ENCODE measurements at places on chromosomes 16 and 17. TPM values are rescaled to one million over a fixed set of nuclear protein-coding genes. Genes with fewer than 3 reads are reported as not detected.

The ARHGAP44 gene
- 6.6 TPM for total RNA-seq

The SLFN14 gene
- not detected for total RNA-seq

The VWA3A gene
- total RNA-seq: 0.06 TPM

The MYCBPAP gene
- total RNA-seq: 0.44 TPM

The RHBDL1 gene
- 1.00 TPM for total RNA-seq

The MRM1 gene
- 2.8 TPM for total RNA-seq

- no peaks in the 10 kb centered on the region for H3K27me3 ChIP-seq
- H3K27ac ChIP-seq: no peak overlapping the region
- no peaks in the 10 kb centered on the region for H3K4me1 ChIP-seq
- no peak overlapping the region for H3K4me3 ChIP-seq
- DNase-seq: no peak
- H3K36me3 ChIP-seq: no peaks in the 10 kb centered on the region
These were observed 6.4 kb downstream of the CD300LB start for GRCh38 chr17:74524653-74525464.

GRCh38 chr16:12655537-12655936 is 148.2 kb downstream of the CPPED1 start:
- H3K4me1 ChIP-seq: no peaks in the 10 kb centered on the region
- DNase-seq: no peak
- no peaks in the 10 kb centered on the region for H3K27me3 ChIP-seq
- no peak overlapping the region for H3K27ac ChIP-seq
- H3K36me3 ChIP-seq: no peaks in the 10 kb centered on the region

- no peak overlapping the region for H3K4me3 ChIP-seq
- no peak for DNase-seq
- no peak overlapping the region for H3K27ac ChIP-seq
- no peaks in the 10 kb centered on the region for H3K36me3 ChIP-seq
- no peaks in the 10 kb centered on the region for H3K27me3 ChIP-seq
These were observed 2.2 kb downstream of the SP2 start for GRCh38 chr17:47898241-47898640.

DNA sequence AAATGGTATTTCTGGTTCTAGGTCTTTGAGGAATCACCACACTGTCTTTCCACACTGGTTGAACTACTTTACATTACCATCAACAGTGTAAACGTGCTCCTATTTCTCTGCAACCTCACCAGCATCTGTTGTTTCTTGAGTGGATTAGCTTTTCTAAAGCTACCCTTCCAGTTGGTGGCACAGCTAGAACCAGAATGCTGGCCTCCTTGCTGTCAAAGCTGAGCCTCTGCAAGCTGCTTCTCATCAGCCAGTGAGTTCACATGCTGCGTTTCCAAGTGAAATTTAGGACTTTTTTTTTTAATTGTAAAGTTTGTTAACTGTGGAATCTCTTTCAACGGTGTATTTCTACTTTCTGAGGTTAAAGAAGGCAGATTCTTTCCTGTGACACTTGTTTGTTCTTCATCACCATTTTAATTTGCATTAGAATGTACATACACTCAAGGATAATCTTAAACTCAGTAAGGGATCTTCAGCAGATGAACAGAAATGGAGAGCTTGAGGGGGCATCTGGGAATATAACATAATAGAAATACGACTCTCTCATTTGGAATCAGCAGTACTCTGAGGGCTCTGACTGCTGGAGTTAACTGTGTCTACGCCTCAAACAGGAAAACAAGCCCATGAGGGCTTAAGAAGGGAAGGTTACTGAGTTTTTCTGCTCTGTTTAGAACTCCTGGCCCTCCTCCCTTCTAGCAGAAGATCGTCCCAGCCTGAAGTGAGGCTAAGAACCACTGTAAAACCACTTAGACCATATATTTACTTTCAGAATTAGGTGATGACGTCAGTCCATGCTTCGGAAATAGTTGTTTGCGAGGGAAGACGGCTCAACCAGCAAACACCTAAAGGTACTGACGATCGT is 148.4 kb upstream of the FAM20A start:
- no peak for DNase-seq
- H3K4me3 ChIP-seq: no peak overlapping the region
- H3K4me1 ChIP-seq: no peaks in the 10 kb centered on the region
- H3K27me3 ChIP-seq: no peaks in the 10 kb centered on the region
- no peaks in the 10 kb centered on the region for H3K36me3 ChIP-seq

DNA sequence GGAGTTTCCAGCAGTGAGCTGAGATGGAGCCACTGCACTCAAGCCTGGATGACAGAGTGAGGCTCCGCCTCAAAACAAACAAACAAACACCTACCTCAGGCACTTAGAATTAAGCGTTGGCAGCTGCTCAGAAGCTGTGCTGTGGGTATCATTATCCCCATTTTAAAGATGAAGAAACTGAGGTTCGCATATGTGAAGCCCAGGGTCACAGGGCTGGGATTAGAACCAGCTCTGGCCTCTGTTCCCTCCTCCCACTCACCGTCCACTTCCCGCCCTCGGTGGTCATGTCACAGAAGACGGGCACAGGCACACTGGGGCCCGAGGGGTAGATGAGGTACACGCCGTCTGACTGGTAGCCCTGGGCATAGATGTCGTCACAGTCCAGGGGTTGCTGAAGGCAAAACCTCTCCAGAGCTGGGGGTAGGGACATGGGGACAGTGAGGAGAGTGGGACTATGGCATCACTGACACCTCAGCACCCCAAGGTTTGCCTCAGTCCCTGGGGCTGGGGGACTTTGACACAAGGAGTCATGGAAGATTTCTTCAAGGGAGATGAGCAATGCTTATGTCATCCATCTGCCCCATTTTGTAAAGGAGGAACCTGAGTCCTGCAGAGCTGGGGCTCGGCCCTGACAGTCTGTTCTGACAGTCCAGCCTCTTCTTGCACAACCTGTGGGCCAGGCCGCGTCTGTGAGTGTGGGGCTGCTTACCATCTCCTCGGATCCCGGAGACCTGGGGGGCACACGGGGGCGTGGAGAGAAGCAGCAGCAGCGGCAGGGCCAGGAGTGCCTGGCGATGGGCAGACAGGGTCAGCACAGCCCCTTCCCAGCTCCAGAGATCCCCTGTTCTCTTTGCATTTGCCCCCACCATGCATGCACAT is 700 bp downstream of the MFAP4 start:
- no peaks in the 10 kb centered on the region for H3K27me3 ChIP-seq
- no peak overlapping the region for H3K27ac ChIP-seq
- peaks cover 7% of the 10 kb centered on the region for H3K36me3 ChIP-seq
- H3K4me1 ChIP-seq: no peaks in the 10 kb centered on the region

DNA sequence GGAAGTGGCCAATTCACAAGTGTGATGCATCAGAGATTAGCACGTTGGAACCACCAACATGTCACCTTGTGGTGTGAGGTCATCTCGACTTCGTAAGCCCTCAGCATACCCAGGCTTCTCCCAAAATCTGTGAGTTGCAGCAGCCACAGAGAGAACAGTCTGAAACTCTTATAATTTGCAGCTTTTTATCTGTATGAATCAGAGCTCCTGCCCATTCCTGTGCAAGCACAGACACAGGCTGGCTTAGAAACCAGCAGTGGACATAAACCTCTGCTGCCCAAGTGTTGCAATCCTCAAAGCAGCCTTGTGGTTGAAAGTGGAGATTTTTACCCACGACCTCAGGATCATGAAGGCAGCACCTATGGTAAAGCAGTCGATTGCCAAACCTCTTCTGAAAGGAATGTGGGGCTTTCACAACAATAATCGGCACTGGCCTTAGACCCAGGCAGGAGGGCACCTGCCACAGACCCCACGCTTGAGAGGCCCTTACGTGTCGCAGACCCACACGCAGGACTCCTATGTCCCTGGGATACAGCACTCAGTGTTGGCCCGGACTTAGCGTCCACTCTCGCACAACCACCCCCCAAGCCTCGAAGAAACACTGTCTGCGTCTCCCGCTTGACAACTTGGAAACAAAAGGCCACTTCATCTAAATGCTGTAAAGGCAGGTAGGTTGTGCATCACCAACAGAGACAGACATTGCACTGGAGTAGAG is 24.5 kb upstream of the OSGIN1 start:
- DNase-seq: peak; percentile 19
- no peaks in the 10 kb centered on the region for H3K27me3 ChIP-seq
- H3K4me1 ChIP-seq: no peaks in the 10 kb centered on the region
- H3K4me3 ChIP-seq: no peak overlapping the region
- no peaks in the 10 kb centered on the region for H3K36me3 ChIP-seq
- no peak overlapping the region for H3K27ac ChIP-seq

DNA sequence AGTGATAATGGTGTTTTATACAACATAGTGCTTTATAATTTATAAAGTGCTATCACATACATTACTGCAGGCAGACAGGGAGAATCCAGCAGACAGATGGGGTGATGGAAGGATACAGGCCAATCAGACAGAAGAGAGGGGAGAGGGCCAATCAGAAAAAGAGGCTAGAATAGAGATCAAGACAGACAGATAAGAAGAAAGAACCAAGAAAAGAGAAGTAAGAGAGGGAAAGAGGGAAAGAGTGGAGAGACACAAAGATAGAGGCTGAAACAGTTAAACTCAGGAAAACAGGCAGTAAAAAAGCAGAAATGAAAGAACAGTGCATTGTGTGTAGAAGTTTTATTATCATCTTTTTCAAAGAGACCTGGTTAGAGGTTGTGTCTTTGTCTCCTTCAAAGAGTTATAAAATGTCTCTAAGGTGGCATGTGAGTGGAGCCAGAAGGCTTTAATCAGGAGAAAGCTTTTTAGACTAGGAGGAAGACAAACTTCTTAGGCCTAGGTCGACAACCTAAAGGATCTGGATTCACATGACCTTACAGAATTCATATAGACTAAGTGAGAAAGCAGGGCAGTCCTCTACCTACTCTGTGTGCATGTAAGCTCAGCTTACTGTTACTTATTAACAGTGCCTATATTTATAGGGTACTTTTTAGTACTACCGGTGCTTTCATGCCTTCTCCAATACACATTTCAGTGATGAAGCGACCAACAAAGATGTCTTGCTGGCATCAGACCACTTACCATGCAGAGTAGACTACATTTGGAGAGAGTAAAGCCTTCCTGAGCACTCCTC is 8.3 kb upstream of the CHD3 start:
- DNase-seq: no peak
- no peaks in the 10 kb centered on the region for H3K27me3 ChIP-seq
- no peak overlapping the region for H3K4me3 ChIP-seq
- H3K4me1 ChIP-seq: peaks cover 5% of the 10 kb centered on the region

DNA sequence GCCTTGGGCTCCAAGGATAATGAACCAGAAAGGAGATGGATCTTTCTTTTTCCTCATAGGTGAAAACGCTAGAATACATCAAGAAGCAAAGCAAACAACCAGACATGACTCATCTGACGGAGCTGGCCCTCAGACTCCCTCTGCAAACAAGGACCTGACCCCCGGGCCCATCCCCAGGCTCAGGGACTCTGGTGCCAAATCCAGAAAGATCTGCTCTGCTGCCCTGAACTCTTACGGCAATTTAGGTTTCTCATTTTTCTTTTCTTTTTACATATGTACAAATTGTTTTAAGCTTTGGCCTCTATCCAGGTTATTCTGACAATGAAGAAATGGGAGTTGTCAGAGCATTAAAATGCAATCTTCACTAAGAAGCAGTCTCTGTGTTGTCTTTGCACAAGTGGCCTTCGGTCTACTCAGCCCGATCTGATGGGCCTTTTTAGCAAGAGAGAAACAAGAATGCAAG is 17.7 kb downstream of the KNOP1 start:
- peak overlapping the region; percentile 84 for H3K27ac ChIP-seq
- H3K36me3 ChIP-seq: peaks cover 6% of the 10 kb centered on the region
- H3K27me3 ChIP-seq: no peaks in the 10 kb centered on the region
- H3K4me1 ChIP-seq: peaks cover 45% of the 10 kb centered on the region
- H3K4me3 ChIP-seq: no peak overlapping the region
- DNase-seq: no peak

- no peaks in the 10 kb centered on the region for H3K27me3 ChIP-seq
- H3K36me3 ChIP-seq: no peaks in the 10 kb centered on the region
- H3K4me1 ChIP-seq: peaks cover 27% of the 10 kb centered on the region
- H3K4me3 ChIP-seq: no peak overlapping the region
- H3K27ac ChIP-seq: peak overlapping the region; percentile 68
These were observed 9.2 kb downstream of the STAT3 start for GRCh38 chr17:42378959-42379594.

- H3K4me1 ChIP-seq: peaks cover 9% of the 10 kb centered on the region
- H3K36me3 ChIP-seq: no peaks in the 10 kb centered on the region
- no peak for DNase-seq
- H3K27ac ChIP-seq: no peak overlapping the region
These were observed 103.5 kb downstream of the STX8 start for GRCh38 chr17:9472094-9472493.

DNA sequence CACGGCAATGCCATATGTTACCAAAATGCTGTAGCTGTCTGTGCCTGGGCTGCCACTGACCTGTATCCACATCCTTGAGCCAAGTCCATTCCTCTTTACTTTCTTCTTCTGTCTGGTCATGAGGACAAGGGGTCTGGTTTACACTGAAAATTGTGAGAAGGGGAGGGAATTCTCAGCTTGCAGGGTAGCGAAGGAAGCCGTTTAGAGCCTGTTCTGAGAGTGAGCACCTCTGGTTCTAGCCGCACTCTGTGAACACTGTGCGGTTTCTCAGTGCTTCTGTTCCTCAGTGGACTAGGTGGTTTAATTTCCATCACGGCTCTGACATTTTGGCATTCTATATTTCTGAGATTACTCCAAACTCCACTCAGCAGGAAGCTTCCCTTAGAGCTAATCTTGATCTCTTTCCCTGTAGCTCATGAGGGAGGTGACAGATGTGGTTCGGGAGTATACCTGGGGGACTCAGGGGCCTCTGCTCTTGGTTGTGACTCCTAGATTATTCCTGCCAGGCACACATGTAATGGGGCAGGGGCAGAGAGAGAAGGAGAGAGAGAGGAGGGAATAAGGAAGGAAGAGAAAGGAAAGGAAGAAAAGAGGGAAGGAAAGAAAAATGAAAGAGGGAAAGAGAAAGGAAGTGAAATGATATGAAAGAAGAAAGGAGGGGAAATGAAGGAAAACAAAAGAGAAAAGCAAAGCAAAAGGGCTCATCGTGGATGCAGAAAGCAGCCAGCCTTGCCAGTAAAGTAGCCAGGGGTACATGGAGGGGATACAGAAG is 14.2 kb upstream of the TBX21 start:
- no peak overlapping the region for H3K4me3 ChIP-seq
- DNase-seq: no peak
- no peaks in the 10 kb centered on the region for H3K36me3 ChIP-seq

DNA sequence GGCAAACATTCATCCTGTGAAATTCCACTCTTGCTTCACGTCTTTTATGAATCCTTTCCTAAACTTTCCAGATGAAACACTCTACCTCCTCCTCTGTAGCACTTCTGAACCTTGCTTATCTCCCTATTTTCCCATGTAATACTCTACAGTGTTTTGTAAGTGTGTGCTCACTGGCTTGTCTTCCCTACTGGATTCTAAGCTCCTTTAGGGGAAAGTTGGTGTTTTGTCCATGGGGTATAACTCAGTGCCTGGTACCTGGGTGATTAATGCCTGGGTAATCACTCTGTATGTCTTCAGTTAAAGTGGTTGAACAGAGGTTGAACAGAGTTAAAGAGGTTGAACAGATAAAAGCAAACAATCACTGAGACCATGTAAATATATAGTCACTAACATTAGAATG is 3.8 kb upstream of the KAT7 start:
- H3K27me3 ChIP-seq: no peaks in the 10 kb centered on the region
- H3K27ac ChIP-seq: no peak overlapping the region
- no peaks in the 10 kb centered on the region for H3K36me3 ChIP-seq
- DNase-seq: no peak
